ENCODE measurements at places on chromosomes 6 and 20.

DNA sequence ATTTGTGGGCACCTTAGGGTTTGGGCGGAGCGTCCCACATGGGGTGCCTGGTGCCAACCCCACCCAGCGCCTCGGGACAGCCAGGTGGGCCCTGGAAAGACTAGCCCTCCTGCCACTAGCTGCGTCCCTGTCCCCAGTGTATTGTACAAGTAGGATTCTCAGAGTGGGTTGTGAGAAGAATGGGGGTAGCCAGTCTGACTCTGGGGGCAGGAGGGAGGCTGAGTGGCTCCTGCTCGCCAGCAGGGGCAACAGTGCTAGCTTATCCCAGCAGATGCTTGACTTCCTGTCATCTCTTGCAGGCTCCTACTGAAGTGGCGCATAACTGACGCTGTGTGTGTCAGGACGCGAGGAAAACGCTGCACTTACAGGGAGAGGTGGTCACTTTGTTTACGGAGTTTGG lies 9.3 kb downstream of the PSMA7 start:
- no peak for DNase-seq

- no peak for DNase-seq
These were observed 26.9 kb upstream of the LRRC1 start for GRCh38 chr6:53767941-53768340.

- DNase-seq = peak; percentile 64
These were observed 229.8 kb downstream of the SOD2 start for GRCh38 chr6:159463119-159463829.

DNA sequence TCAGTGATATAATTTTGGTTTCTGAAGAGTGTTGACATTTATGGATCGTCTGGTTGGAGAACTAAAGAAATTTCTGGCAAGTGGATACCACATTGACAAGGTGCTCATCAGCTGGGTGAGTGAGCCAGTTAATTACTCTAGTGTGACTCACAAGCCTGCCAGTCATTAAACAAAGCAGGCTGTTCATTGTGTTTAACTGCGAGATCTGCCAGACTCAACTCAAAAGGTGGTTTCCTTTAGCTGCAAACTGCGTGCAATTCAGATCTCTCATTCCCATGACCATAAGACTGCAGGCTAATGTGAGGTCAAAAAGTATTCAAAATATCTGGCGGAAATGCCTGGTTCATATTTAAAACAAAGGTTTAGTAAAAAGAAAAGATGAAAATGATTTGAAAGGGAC lies 32.5 kb upstream of the IYD start:
- DNase-seq = no peak

DNA sequence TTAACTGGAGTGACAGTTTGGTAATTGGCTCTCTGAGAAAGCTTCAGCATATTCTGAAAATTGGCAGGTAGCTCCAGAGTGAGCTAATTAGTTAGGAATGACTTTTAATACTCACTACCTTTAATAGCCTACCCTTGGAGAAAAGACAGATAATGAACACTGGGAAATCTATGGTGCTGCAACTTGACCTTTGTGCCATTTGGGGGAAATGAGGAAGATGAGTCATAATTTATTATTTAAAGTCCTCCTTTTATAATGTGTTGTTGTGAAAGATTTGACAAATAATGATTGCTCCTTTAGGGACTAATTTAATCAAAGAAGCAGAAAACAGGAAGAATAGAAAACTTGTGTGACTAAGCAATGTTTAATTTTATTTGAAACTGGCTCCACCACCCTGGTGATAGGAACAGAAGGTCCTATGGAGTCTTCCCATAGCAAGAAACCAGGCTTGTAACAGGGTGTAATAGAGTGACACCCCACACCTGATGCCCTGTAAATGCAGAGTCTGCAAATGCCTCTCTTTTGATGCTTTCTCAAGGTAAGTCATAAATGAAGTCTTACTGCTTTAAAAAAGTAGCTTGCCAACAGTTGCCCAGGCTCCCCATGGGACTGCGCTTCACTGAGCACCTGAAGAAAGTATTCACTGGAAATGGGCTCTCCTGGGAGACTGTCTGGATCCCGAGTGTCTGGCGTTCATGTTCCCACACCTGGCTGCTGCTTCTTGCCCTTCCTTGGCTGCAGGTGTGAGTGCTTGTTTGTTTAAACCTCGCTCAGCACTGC lies 134.4 kb downstream of the LRRC1 start:
- DNase-seq = no peak

DNA sequence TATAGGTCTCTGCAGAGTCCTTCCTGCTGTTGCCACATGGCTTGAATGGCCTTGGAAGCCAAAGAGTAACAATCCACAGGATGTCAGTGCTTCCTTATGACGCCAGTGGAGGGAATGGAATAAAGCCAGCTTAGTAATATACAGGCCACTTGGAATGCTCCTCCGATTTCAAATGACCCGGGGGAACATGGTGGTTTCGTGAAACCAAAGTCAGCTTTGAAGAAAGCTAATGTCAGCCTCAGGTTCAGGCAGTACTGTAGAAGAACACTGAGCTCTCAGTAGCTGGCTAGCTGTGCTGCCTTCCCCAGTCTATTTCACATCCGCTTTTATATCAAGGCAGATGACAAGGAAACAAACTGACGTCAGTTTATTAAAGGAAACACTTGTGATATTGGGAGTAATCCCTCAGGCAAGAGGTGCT lies 189.1 kb downstream of the DTNBP1 start:
- DNase-seq = no peak

DNA sequence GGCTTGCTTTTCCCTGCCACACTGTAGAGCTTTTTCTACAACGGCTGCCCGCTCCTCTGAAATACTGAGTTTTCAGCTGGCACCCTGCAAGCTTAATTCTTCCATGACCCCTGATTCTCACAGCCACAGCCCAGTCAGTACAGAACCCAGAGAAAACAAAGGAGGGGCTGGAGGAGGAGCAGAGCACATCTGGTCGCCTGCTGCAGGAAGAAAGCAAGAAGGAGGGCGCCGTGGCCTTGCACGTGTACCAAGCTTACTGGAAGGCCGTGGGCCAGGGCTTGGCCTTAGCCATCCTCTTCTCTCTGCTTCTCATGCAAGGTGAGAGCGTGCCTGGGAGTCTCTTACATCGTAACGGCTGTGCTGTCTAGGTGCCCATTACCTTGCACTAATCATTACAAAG lies 11.3 kb downstream of the DLK2 start:
- no peak for DNase-seq

- DNase-seq = no peak
These were observed 455.9 kb upstream of the JARID2 start for GRCh38 chr6:14789996-14790395.

- DNase-seq = no peak
These were observed 14.3 kb upstream of the SLC13A3 start for GRCh38 chr20:46665602-46666001.

- DNase-seq = no peak
These were observed 65.8 kb downstream of the E2F3 start for GRCh38 chr6:20467437-20467836.

DNA sequence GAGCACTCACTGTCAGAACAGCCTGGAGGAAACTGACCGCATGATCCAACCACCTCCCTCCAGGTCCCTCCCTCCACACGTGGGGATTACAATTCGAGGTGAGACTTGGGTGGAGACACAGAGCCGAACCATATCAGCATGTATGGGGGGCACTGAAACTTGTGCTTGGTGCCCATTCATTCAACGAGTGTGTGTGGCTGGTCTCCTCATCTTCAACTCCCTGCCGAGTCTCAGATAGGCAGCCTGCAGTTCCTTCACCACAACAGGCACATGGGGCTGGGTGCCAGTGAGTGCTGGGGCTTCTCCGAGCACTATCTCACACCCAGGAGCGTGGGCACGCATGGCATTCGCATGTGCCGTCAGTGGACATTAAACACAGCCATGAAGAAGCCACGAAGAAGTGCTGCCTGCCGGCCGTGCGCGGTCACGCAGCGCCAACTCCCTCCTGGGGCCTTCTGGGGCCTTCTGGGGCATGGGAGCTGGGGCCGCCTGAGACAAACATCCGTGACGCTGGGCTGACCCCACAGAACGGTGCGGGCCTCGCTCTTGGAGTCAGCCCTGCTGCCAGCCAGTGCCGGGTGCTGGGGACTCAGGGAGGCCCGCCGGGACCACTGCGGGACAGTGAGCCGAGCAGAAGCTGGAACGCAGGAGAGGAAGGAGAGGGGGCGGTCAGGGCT lies 714 bp upstream of the RTEL1 start:
- DNase-seq = no peak

DNA sequence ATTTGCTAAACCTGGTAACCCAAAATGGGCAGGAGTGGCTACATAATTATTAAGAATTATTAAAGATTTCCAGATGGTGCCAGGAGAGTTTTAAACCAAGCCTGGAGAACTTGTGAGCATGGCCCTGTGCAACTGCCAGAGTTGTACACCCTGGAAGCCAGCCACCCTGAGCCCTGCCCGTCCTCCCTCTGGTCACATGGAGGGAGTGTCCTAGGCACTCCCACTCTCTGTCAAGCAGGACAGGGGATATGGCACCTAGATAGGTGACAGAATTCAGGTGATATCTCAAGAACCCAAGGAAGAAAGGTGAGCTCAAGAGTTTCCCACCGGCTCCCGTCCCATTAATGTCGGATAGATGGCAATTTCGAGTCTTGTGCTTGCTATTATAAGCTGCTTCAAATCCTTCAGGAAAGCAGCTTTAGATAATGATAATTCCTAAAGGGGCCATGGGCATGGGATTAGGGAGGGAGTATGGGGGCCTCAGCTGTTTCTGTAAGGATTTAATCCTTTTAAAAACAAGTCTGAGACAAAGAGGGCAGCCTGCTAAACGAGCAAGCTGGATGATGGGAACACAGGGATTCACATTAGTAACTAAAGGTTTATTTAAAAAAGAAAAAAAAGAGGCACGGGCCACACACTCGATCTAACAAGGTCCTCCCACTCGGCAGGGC lies 169.1 kb downstream of the BMP7 start:
- DNase-seq = no peak

GRCh38 chr6:127300411-127300810 lies 33.7 kb downstream of the RNF146 start:
- DNase-seq = peak; percentile 42

- no peak for DNase-seq
These were observed 59.6 kb upstream of the EIF2S2 start for GRCh38 chr20:34171640-34172039.

DNA sequence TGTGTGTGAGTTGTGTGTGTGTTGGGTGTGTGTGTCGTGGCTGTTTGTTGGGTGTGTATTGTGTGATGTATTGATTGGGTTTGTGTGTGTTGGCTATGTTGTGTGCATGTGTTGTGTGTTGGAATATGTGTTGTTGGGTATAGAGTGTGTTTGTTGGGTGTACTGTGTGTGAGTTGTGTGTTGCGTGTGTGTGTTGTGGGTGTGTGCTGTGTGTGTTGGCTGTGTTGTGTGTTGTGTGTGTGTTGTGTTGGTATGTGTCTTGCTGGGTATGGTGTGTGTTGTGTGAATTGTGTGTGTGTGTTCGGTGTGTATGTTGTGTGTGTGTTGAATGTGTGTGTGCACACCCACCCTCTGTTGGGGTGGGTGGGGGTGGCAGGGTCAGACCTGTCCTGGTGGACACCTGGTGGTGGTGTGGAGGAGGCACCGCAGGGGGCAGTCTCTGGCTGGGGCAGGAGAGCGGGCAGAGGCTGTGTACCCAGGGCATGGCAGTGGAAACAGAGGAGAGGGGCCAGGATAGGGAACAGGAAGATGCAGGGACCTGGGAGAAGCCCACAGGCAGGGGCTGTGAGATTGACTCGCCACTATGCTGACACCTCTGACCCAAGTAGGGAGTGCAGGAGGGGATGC lies 25.5 kb upstream of the PXDC1 start:
- no peak for DNase-seq

- DNase-seq = no peak
These were observed 84.2 kb downstream of the TRERF1 start for GRCh38 chr6:42367353-42368011.

- no peak for DNase-seq
These were observed 217.8 kb downstream of the MAFB start for GRCh38 chr20:40471261-40471629.

- DNase-seq = no peak
These were observed 7.9 kb downstream of the COL9A3 start for GRCh38 chr20:62824476-62825332.

DNA sequence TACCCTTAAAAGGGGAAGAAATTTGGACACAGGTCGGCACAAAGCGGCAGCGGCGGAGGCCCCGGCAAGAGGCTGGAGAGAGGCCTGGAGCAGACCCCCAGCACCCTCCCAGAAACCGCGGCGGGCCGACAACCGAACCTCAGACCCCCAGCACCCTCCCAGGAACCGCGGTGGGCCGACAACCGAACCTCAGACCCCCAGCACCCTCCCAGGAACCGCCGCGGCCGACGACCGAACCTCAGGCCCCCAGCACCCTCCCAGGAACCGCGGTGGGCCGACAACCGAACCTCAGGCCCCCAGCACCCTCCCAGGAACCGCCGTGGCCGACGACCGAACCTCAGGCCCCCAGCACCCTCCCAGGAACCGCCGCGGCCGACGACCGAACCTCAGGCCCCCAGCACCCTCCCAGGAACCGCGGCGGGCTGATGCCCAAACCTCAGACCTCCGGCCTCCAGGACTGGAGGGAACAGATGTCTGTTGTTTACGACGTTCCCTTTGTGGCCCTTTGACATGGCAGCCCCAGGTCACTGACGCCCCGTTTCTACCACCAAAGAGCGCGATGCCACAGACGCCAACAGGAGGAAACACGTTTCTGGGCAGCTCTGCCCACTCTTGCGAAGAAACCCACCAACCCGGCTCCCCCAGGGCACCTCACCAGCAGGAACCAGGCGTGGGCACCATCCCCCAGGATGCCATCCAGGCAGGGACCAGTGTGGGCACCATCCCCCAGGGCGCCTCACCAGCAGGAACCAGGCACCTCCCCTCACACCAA lies 28.4 kb downstream of the ZBTB46 start:
- no peak for DNase-seq

GRCh38 chr20:62792182-62792939 lies 3.9 kb upstream of the MRGBP start:
- no peak for DNase-seq

DNA sequence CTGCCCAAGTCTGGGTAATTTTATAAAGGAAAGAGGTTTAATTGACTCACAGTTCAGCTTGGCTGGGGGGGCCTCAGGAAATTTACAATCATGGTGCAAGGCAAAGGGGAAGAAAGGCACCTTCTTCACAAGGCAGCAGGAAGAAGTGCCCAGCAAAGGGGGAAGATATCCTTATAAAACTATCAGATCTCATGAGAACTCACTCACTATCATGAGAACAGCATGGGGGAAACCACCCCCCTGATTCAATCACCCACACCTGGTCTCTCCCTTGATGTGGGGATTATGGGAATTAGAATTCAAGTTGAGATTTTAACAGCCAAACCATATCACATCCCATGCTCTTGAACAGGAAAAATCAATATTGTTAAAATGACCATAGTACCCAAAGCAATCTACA lies 215.2 kb upstream of the TAB2 start:
- DNase-seq = no peak

GRCh38 chr20:6590891-6591637 lies 176.4 kb upstream of the BMP2 start:
- DNase-seq = no peak
